ENCODE measurements at places on chromosomes 2 and 18.

GRCh38 chr2:102313025-102313424, 1.7 kb downstream of the IL1RL1 start:
- DNase-seq = no peak

DNA sequence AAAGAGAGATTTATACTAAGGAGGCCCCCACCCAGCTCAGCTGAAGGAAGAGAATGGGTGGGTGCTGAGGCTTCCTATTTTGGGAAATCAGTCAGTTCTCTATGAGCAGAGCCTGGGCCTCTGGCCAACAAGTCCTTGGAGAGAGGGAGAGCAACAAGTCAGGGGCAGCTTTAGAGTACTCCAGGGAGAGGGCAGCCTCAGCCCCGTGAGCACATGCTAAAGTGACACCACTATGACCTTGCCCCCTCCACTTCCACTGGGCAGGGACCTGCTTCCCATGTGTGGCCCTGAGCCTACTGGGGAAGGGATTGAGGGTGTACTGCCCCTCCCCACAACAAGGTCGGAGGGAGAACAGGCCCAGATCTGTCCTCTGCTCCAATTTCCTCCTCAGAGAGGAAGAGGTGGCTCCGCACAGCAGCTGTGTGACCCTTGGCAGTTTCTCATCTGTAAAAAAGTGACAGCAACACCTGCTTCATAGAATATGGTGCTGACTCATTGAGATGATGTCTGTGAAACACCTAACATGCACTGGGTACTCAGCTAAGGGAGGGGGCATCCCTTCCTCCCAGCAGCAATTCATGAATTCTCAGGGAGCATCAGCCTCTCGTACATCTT, 72.9 kb downstream of the CLHC1 start:
- DNase-seq = no peak

DNA sequence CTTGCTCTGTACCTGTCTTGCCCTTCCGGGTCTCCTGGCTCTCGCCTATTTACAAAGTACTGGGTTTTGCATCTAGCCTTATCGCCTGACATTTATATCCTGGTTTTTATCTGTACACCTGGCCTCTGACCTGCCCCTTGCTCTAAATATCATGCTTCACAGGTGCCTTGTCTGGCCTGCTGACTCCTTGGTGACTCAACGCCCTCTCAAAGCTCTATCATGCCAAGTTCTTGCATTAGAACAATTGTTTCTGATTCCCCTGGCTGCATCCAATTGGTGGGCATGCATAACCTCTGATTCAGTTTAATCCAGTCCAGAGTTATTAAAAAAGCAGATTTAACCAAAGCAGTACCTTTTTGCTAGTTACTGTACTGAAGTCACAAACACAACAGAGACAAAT, 113.9 kb upstream of the CCDC68 start:
- no peak for DNase-seq

DNA sequence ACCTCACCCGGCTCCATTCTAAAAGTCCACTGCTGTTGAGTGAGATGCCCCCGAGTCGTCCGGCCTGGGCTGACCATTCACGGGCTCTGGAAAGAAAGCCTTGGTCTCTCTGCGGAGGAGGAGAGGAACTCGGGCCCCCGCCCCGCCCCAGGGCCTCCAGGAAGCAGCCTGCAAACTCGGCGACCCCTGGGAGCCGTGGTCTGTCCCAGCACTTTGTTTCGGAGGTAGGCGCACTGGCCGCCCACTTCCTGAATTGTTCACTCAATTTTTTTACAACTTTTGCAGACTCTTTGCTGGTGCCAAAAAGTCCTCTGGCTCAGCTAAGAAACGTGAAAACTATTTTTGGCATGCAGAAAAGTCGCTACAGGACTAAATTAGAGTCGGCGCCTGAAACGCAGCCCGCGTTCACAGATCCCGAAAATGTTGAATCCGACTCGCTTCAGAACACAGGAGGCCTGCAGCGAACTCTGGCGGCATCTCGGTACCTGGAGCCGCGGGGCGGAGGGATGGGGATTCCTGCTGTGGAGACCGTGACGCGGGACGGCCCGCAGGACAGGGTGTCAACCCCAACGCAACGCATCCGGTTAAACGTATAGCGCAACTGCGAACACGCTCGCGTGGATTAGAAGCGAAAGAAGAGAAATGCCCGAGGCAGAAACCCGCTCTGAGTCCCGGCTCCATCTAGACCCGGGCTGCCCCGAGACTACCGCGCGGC, 1.5 kb downstream of the PXDN start:
- DNase-seq = peak; percentile 54

DNA sequence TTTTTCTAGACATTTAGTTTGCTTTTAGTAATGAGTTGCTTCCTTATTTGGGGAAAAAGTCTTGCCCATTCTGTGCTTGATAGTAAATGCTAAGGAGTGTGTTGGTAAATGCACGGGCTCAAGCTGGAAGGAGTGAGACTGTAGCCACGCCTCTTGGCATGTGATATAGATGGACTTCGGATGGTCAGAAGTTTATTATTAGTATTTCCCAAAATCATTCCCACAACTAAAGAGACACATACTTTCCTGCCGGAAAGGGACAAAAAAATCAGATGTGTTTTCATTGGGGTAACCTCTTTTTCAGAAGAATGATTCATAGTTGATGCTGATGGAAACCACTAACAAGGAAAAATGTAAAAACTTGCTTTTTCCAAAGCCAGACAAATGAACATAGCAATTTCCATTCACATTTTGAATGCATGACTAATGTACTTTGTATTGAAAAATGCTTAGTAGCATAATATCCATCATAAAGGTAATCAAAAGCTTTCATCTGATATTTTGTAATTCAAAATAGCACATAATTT, 133.2 kb downstream of the ZNF532 start:
- no peak for DNase-seq

GRCh38 chr2:71254078-71254477, 27.2 kb upstream of the PAIP2B start:
- no peak for DNase-seq

GRCh38 chr2:95268211-95269035, 5.8 kb upstream of the PROM2 start:
- no peak for DNase-seq

DNA sequence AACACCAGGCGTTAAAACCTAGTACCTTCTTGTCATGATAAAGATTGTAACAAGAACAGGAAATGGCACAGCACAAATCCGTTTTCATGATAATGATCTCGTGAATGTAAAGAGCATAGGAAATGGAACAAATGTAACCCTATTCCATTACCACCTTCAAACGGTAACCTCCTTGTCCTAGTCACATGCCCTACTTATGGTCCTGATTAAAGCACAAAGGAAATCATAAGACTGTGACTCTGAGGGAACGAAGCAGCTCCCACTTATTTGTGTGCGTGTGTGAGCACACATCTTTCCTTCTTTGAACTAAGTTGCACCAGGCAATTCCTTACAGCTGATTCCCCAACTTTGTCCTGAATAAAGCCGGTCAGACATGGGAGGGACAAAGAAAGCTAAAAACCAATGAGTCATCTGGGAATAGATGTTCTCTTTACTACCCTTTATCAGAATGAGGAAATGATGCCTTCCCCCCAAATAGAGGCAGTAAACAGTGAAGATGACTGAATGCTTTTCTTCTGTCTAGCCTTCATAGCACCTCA, 192.6 kb downstream of the IKZF2 start:
- DNase-seq = no peak

GRCh38 chr2:108586116-108586515, 51.8 kb downstream of the LIMS1 start:
- no peak for DNase-seq

- DNase-seq = no peak
Observed at GRCh38 chr2:200399046-200399445, 92.6 kb downstream of the SPATS2L start.

DNA sequence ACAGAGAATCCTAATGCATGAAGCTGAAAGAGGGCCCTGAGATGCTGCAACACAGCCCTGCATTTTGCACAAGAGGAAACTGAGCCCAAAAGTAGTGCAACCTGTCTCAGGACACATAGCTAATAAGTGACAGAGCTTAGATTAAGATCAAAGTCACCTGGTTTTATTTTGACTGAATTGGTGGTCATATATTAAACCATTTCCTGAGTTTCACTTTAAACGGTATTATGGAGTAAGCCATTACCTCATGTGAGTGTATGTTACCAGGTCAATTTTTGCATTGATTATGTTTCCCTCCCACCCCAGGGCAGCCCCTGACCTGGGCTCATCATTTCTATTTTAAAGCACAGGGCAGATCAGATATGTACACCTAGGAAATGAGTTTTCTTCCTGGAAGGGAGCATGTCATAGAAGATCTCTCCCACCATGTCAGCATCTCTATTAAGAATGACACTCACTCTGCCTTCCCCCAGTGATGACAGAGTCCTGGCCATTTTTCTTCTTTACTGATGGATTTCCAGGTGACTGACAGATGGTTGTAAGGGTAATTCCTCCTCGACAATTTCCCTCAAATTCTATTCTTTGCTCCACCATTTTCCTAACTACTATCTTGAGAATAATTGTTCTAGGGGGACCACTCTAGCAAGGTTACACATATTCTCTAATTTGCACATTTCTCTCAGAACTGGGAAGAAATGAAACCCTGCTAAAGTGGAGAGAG, 441.3 kb upstream of the SLC14A2 start:
- DNase-seq = no peak

DNA sequence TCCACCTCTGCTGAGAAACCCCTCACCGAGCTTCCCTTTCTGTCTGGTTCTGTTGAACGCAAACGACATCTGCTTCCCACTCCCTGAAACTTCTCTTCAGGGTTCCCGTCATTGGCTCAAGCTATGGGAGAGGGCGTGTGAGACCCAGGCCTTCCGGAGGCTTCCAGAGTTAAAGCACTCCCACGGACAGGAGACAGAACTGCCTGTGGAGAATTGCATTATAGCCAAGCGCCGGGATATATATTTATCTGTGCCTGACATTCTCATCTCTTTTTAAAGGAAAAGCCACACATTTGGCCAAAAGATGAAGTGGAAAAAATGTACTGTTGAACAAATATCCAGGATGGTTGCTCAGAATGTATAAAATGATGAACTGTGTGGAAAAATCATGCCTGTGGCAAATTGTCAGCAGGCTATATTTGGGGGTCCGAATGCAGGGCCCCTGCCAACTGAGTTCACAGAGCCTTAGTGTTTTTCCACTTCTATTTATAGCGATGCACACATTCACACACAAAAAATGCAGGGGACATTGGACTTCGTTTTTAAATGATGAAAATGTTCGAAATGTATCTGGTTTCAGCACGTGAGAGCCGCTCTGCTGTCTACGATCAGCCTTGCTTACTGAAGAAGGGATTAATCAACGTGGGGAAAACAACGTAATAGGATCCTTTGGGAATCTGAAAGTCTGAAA, 59.5 kb downstream of the E2F6 start:
- no peak for DNase-seq

DNA sequence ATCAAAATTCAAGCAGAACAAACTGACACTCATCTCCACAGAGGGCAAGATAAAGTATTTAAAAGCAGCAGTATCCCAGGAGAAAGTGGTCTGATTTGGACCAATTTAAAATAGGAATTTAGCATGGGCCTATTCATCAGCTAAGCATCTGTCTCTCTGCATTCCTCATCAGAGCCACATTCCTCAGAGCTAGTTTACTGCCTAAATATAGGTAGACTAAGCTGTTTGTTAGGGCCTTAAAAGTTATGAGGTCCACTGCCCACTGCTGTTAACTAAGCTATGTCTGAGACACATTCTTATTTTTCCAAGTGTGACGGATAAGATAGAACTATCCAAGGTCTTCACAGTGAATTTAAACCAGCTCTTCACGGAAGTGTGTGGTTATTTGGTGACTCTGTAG, 17.6 kb downstream of the NEB start:
- DNase-seq = no peak

GRCh38 chr18:35114305-35114704, 73.1 kb downstream of the MAPRE2 start:
- DNase-seq = no peak

GRCh38 chr2:218229851-218230250, 12.9 kb downstream of the ARPC2 start:
- no peak for DNase-seq

GRCh38 chr2:35606394-35606793, 749.2 kb upstream of the CRIM1 start:
- no peak for DNase-seq

GRCh38 chr18:63365876-63366212, 1.2 kb downstream of the KDSR start:
- DNase-seq = no peak

GRCh38 chr2:170723446-170723958, 8.4 kb downstream of the SP5 start:
- DNase-seq = no peak

- DNase-seq = no peak
Observed at GRCh38 chr2:239952665-239953417, 72.3 kb downstream of the NDUFA10 start.

DNA sequence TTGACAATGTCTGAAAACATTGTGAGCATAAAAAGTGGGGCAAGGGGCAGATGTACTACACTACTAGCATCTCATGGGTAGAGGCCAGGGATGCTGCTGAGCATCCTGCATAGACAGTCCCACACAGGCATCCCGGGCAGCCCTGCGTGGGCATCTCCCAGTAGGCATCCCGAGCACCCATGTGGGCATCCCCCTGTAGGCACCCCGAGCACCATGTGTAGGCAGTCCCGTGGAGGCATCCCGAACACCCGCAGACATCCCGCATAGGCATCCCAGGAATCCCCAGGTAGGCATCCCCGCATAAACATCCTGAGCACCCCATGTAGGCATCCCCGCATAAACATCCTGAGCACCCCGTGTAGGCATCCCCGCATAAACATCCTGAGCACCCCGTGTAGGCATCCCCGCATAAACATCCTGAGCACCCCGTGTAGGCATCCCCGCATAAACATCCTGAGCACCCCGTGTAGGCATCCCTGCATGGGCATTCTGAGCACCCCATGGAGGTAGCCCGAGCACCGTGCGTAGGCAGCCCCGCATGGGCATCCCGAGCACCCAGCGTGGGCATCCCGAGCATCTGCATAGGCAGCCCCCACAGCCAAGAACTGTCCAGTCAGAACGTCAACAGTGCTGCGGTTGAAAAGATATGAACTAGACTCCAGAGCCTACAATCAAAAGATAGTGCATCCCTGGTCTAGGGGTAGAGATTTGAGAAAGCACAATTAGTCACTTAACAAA, 273.5 kb downstream of the NBAS start:
- DNase-seq = no peak

DNA sequence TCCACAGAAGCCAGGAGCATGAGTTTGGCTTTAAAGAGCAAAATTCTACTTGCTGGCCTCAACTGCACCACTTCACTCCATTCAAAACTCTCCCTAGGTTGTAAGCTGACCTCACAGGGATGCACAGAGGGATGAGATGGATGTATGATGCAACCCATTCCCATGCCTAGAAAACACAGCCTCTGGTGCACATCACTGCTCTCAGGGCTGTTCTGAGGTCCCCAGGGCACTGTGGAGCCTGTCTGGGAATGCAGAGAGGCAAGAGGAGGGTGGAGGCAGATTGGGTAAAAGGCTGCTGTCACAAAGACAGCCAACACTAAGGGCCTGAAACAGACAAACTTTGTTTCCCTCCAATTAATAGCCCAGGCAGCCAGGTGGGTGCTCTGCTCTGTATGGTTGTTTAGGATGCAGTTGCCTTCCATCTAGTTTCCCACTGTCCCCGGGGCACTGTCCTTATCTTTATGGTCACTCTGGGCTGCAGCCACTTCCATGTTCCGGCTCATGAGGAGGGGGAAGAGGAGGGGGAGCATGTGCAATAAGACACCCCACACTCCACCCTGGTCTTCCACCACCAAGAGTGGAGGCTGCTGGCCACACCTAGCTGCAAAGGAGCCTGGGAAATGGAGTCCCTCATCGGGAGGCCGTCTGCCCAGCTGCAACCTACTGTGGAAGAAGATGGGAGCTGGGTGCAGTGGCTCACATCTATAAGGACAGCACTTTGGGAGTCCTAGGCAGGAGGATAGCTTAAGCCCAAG, 7.0 kb downstream of the GPR45 start:
- DNase-seq = no peak
